NCI-H460 (cell line): ENCODE measurements at places on chromosomes 7 and 10. TPM values are rescaled to one million over a fixed set of nuclear protein-coding genes. Genes with fewer than 3 reads are reported as not detected.

IGF2BP3 gene
- 78.9 and 85.4 TPM in 2 replicates for total RNA-seq

RBM48 gene
- total RNA-seq: 8.5 and 13.8 TPM in 2 replicates

KCND2 gene
- 0.03 TPM in 1 of 2 replicates, not detected in the other for total RNA-seq

SEC31B gene
- 2.0 and 2.6 TPM in 2 replicates for total RNA-seq
